Testis (tissue), 5 donors: ENCODE measurements at places on chromosomes 13 and 19. TPM values are rescaled to one million over a fixed set of nuclear protein-coding genes. Genes with fewer than 3 reads are reported as not detected.

The ZGLP1 gene
- 22.1 TPM for total RNA-seq

The ZNF254 gene
- total RNA-seq, result 20.6 TPM

The FSD1 gene
- total RNA-seq, result 24.1 TPM

The CD22 gene
- total RNA-seq, result 15.0 TPM

The COMP gene
- 7.1 TPM for total RNA-seq

The COL4A2 gene
- total RNA-seq, result 81.0 TPM

The SNRPD2 gene
- 111 TPM for total RNA-seq

The IGFL1 gene
- not detected for total RNA-seq

The ATXN8OS gene
- total RNA-seq, result not detected

The C19orf81 gene
- 10.2 TPM for total RNA-seq

The EPSTI1 gene
- total RNA-seq, result 12.5 TPM

The HNRNPM gene
- 164 TPM for total RNA-seq

The PALM3 gene
- 21.3 TPM for total RNA-seq

The GTPBP3 gene
- total RNA-seq, result 22.9 TPM

The IGSF23 gene
- 0.79 TPM for total RNA-seq

The MED26 gene
- 66.5 TPM for total RNA-seq

The FUT2 gene
- total RNA-seq, result 0.12 TPM

The GIPC3 gene
- 0.50 TPM for total RNA-seq

The CEACAM6 gene
- total RNA-seq, result not detected

The CCDC70 gene
- 35.7 TPM for total RNA-seq

The CYP4F2 gene
- 3.3 TPM for total RNA-seq

The IGFLR1 gene
- 15.7 TPM for total RNA-seq

The SIGLEC5 gene
- total RNA-seq, result not detected

The SNRNP70 gene
- total RNA-seq, result 422 TPM

The ZNF30 gene
- total RNA-seq, result 2.0 TPM

The FFAR1 gene
- total RNA-seq, result 0.31 TPM

The SULT2B1 gene
- 1.1 TPM for total RNA-seq

The OR10H1 gene
- total RNA-seq, result 0.25 TPM

The HNRNPUL1 gene
- 197 TPM for total RNA-seq

The SAFB2 gene
- 173 TPM for total RNA-seq

The PRODH2 gene
- total RNA-seq, result 1.3 TPM

The FGF14 gene
- 1.7 TPM for total RNA-seq

The KIR2DL1 gene
- not detected for total RNA-seq

The GJB2 gene
- total RNA-seq, result 3.1 TPM

The SKA3 gene
- total RNA-seq, result 8.1 TPM

The DMKN gene
- total RNA-seq, result 5.8 TPM

The CRB3 gene
- total RNA-seq, result 2.0 TPM

The KCTD4 gene
- total RNA-seq, result not detected

The MEIS3 gene
- 12.5 TPM for total RNA-seq

The DACT3 gene
- 30.6 TPM for total RNA-seq

The TGFBR3L gene
- total RNA-seq, result not detected

The ZNF99 gene
- 4.6 TPM for total RNA-seq

The LIPE gene
- total RNA-seq, result 49.2 TPM

The C19orf85 gene
- not detected for total RNA-seq

The ZBTB45 gene
- total RNA-seq, result 15.1 TPM

The HDGFL2 gene
- 81.4 TPM for total RNA-seq

The PRRG2 gene
- 1.9 TPM for total RNA-seq

The POSTN gene
- total RNA-seq, result 23.0 TPM

The CPAMD8 gene
- total RNA-seq, result 46.1 TPM

The PAK4 gene
- total RNA-seq, result 88.3 TPM

The CCNE1 gene
- total RNA-seq, result 17.6 TPM

The ACER1 gene
- total RNA-seq, result 0.39 TPM

The SRRM5 gene
- total RNA-seq, result 8.4 TPM

The FRY gene
- total RNA-seq, result 25.9 TPM

The LILRB2 gene
- total RNA-seq, result 0.71 TPM

The STOML3 gene
- total RNA-seq, result 0.12 TPM

The KLK4 gene
- total RNA-seq, result 0.55 TPM
